Stimulated activated naive B cell treated with anti-CD40 and anti-IgM and Interleukin-4, amounts not matched to agents 10 μg/mL and 1 μg/mL and 100 μg/mL, for 72 hours (primary cell): ENCODE measurements at places on chromosomes 3 and 15.

GRCh38 chr15:101156509-101157159 lies 95.2 kb downstream of the CHSY1 start:
- peaks cover 59% of the 10 kb centered on the region for H3K4me1 ChIP-seq
- no peaks in the 10 kb centered on the region for H3K27me3 ChIP-seq
- H3K36me3 ChIP-seq, result peaks cover 12% of the 10 kb centered on the region
- H3K4me3 ChIP-seq, result no peak overlapping the region

DNA sequence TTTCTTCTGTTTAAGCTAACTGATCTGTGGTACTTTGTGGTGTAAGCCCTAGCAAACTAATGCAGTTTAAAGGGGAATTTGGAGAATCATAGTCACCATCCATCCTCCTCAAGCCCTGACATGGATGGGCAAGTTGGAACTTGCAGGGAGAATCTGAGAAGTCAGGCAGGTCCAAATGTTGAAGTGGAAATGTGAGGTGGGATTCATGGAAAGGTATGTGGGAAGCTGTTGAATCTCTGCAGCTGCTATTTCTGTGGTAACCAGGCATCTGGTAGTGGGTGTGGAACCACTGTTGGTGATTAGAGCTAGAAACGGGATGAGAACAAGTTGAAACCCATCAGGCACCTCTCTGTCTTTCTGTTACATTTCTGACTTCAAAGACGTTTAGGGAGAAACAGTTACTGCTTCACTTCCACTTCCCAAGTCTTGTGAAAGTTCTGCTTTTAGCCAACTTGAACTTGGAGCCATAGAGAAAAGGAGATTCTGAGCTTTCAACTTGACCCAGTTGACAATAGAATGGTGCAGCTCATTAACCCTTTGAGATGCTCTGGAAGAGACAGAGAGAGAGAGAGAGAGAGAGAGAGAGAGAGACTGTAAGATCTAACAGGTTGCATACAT lies 38.1 kb upstream of the NMNAT3 start:
- H3K4me1 ChIP-seq, result no peaks in the 10 kb centered on the region
- H3K36me3 ChIP-seq, result no peaks in the 10 kb centered on the region
- H3K27ac ChIP-seq, result no peak overlapping the region
- no peak overlapping the region for H3K4me3 ChIP-seq
- no peak for DNase-seq
- H3K27me3 ChIP-seq, result peaks cover 4% of the 10 kb centered on the region

- peaks cover 37% of the 10 kb centered on the region for H3K4me1 ChIP-seq
- H3K4me3 ChIP-seq, result peak overlapping the region; percentile 89
- no peaks in the 10 kb centered on the region for H3K27me3 ChIP-seq
- H3K27ac ChIP-seq, result peak overlapping the region; percentile 94
Observed at GRCh38 chr15:66294932-66295235, 1.5 kb downstream of the DIS3L start.

DNA sequence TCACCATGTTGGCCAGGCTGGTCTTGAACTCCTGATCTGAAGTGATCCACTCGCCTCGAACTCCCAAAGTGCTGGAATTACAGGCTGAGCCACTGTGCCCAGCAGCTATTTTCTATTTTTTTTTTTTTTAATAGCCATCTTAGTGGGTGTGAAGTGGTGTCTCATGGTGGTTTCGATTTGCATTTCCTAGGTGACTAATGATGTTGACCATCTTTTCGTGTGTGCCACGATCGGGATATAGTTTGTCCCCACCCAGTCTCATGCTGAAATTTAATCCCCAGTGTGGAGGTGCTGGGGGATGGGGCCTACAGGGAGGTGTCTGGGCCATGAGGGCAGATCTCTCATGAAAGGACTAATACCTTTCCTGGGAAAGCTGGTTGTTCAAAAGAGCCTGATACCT lies 41.8 kb upstream of the MUC13 start:
- H3K36me3 ChIP-seq, result peaks cover 1% of the 10 kb centered on the region
- no peaks in the 10 kb centered on the region for H3K4me1 ChIP-seq
- H3K27ac ChIP-seq, result no peak overlapping the region
- DNase-seq, result no peak
- H3K4me3 ChIP-seq, result no peak overlapping the region

GRCh38 chr15:57302640-57303257 lies 73.6 kb upstream of the CGNL1 start:
- H3K27me3 ChIP-seq, result no peaks in the 10 kb centered on the region
- H3K4me1 ChIP-seq, result peaks cover 81% of the 10 kb centered on the region
- H3K36me3 ChIP-seq, result peaks cover 48% of the 10 kb centered on the region
- DNase-seq, result no peak
- peak overlapping the region; percentile 92 for H3K4me3 ChIP-seq

DNA sequence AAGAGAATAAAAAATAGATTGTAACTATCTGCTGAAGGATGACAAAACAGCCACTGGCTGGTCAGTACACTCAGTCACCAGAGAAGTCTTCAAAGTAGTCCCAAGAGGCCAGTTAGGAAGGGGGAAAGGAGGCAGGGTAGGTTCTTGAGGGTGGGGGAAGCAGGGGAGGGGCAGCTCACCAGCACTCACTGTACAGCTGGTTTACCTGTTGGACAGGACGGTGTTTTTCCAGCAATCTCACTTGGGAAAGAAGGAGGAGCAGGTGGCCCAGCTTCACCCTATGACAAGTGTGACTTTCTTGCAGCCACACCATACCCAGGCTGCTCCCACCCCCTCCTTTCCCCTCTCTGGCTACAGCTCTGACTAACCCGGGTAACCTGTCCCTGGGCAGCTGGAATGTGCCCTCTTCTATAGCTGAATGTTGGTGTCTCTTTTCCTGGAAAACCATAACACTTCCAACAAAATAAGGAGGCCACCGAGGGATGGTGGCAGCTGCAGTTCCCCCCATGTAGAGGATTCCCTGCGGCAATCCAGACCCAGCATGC lies 203.4 kb upstream of the NSMCE3 start:
- H3K4me1 ChIP-seq, result no peaks in the 10 kb centered on the region
- no peak overlapping the region for H3K4me3 ChIP-seq
- DNase-seq, result no peak
